ENCODE measurements at places on chromosomes 3 and 15.

GRCh38 chr3:127915115-127915936 is at the start of gene KBTBD12:
TSS of gene KBTBD12 (plus strand) at chr3:127915232. CDS start at chr3:127923062, 7,830 bp downstream.
- no peak for DNase-seq

GRCh38 chr3:9409981-9410854 is 12.8 kb downstream of the SETD5 start:
- DNase-seq: no peak

DNA sequence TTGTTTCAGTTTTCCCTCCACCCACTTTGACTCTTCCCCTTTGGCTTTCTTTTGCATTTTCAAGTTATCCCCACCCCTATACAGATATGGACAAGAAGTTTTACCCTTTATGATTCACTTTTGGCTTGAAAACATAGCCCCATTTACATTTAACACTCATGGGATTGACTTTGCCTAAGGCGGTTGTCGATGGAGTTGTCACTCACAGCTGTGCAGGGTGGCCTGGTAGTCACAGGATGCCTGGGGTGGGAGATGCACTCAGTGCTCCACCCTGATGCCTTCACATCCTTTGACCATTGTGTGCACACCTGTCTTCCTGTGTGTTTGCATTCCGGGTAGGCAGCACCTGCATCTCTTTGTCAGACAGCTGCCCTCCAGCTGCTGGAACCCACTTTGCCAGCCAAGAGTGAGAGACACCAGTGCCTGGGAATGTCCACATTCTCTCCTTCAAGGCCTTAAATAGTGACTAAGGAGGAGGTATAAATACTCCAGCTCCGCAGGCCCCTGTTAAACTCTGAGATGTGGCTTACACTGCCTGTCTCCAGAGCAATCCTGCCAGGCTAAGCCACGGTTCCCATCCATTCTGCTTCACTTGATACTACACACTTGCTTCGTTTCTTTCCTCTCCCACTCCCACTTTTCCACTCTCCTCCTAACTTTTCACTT is 191.5 kb upstream of the SLC24A5 start:
- no peak for DNase-seq

GRCh38 chr3:153052096-153052460 is 109.9 kb upstream of the RAP2B start:
- DNase-seq: no peak

GRCh38 chr15:75577401-75578172 is 1.5 kb downstream of the PTPN9 start:
- no peak for DNase-seq

DNA sequence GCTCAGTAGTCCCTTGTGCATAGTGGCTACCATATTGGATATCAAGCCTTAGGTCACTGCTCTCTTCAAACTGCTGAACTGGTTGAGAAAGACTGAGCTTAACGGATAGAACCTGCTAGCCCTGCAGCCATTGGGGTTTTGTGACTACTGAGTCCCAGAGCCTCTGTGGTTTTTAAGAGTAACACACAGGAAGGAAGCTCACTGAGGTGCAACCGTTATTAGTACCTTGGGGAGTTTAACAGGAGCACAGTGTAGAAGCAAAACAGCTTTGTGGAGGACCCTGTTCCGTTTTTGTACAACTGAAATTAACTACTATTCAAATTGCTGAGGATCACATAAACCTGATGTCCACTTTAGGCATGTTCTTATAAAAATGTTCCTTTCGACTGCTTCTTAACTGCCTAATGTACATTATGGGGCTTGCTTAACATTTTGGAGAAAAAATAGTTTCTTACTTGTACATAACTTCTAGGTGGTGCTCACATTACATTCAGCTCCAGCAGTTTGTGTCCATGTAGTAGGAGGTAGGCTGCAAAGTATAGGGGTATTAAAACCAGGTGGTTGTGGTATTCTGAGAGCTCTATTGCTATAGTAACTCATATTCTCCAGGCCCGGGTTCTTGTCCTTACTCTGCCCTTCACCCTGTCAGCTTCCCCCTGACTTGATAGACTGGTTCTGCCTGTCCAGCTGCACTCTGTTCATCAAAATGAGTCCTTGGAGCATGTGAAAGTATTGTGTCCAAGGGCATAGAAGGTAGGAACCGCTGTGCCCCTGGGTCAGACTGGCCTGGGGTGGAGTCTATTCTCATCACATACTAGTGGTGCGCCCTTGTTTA is 17.3 kb downstream of the PXK start:
- DNase-seq: no peak
